ENCODE measurements at places on chromosomes 3 and 15.
A peak's percentile ranks its signal among the peaks of the same experiment; 100 is the strongest.

GRCh38 chr3:4928277-4928789, 50.9 kb upstream of the BHLHE40 start:
- no peak for DNase-seq

- DNase-seq, result peak; percentile 54
Measured at GRCh38 chr3:38327335-38328009, 19.1 kb upstream of the XYLB start.

DNA sequence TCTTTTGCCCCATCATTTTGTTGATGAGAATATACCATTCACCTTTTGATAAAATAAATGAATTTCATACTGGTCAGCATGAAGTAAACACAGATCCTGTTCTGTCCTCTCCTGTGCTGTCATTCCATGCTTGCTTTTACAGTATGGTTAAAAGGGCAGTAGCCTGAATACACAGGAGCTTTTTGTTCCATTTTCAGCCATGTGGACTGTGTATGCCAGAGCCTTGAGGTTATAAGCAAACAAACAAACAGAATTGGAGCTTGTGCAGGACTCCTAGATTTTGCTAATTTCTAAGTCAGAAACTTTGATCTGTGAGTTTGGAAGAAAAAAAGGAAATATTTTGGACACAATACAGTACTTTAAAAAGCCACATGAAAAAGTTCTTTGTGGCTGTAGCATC, 91.9 kb downstream of the LRRC28 start:
- DNase-seq, result no peak

DNA sequence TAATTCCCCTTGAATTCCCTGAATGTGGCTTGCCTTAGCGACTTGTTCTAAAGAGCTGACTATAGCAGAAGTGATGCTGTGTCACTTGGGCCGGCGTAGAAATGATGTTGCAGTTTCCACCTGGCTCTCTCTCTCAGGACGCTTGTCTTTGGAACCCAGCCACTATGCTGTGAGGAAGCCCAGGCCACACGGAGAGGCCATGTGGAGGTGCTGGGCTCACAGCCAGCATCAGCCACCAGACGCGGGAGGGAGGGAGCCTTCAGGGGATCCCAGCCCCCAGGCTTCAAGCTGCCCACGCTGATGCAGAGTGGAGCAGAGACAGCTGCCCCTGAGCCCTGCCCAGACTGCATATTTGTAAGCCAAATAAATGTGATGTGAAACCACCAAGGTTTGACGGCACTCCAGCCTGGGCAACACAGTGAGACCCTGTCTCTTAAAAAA, 18.6 kb downstream of the RNU5B-1 start:
- DNase-seq, result peak; percentile 72

DNA sequence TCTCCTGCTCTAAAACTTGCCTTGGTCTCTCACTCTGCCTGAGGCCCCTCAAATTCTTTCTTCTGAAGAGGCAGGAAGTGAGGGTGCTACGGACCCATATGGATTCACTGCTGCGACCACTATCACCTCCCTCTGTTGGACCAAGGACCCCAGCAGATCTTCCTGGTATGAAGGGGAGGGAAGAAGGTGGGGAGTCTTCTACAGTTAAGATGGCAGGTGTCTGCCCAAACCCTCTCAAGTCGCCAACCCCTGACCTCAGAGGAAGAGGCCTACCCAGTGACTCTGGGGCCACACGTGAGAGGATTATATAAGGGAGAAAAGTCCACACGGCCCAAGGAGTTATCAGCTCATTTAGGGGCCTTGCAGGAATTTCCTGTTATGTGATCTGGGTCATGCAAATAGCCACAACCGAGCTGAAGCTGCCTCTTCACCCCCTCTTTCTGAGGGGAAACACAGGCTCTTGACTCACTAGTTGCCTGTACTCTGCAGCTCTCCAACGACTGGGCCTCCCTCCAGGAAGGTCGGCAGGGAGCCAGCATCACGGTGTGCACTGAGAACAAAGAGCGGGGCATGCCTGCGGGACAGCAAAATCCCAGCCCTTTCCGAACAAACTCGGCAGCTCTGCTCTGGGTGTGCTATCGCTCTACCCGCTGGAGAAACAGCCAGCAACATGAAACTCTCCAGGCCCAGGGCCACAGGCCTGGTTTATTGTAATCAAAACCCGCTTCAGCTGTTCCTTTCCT, 116.0 kb downstream of the XXYLT1 start:
- DNase-seq, result peak; percentile 89

GRCh38 chr3:59872128-59872527, 822.3 kb upstream of the CFAP20DC start:
- no peak for DNase-seq

- no peak for DNase-seq
Measured at GRCh38 chr3:104987859-104988258, 378.9 kb upstream of the ALCAM start.
